ENCODE measurements at places on chromosomes 12 and 14.

- no peak for DNase-seq
Observed at GRCh38 chr12:31745242-31745641, 16.4 kb upstream of the AMN1 start.

DNA sequence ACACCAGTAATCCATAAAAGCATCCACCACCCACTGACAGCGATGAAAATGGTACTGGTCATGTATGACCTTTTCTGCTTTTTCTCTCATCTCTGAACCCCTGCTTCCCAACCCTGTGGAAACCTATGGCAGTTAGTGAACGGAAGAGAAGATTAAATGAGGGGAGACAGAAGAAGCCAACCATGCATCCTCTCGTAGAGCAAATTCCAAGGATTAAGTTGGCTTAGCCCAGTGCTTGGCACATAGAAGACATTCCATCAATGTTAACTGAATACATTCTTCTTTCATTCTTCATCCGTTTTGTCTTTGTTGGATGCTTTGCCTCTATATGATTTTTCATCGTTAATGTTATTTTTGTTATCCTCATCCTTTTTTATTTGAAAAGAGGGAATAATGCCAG lies 339.7 kb upstream of the FLRT2 start:
- DNase-seq, result no peak

GRCh38 chr14:99004112-99004511 lies 267.9 kb downstream of the BCL11B start:
- no peak for DNase-seq

- DNase-seq, result no peak
Observed at GRCh38 chr14:48710133-48710532, 876.0 kb downstream of the RPS29 start.

DNA sequence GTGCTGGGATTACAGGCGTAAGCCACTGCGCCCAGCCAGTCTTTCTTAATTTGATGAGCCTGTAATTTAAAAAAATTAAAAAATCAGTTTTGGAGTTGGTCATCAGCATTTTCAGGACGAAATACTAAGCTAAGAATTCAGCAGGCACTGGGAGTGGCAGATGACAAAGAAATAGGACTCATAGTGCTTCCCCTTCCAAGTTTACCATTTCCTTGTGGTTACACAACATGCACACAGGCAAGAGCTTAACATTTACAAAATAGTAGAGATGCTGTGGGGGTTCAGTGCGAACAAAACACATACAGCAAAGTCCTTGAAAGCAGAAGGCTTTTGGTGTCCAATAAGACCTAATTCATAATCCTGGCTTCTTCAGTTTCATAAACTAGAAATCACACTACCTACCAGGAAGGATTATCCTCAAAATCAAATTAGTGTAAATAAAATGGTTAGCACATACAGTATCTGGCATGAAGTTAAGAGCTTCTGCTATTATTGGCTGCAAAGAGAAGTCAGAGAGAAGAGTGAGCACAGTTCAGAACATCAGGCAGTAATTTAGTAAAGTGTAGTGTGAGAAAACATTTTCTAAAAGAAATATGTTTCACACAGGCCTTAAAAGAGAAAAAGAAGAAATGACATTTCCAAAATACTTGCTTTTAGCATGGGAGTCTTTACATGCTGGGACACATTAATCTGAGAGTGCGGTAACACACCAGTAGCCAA lies 22.2 kb upstream of the KIF21A start:
- no peak for DNase-seq

DNA sequence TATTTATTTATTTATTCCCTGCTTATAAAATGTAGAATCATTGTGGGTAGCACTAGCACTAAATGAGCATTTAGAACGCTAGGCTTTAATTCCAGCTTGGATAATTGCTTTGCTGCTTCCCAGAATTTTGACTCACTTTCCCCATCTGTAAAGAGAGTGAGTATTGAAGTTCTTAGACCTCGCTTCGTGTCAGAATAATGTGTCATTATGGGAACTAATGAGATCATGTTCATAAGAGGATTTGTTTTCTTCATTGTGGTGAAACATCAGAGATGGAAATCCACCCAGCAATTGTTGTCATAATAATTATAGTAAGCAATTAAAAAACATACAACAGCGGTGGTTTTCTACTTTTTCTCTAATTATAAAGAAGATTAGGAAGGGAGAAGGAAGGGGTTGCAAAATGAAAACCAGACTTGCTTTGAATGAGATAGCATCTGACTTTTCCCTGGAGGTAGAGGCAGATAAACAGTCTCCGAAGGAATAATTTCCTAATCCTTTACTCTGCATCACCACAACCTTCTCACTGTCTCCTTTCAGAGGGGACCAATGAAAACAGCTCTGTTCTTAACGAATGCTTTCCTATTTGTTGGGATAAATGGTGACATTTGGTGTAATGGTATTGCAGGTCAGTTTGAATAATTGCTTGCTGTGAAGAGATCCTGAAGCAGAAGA lies 86.8 kb upstream of the ARHGAP5 start:
- no peak for DNase-seq

- no peak for DNase-seq
Observed at GRCh38 chr14:75168586-75169335, 7.7 kb downstream of the TMED10 start.

DNA sequence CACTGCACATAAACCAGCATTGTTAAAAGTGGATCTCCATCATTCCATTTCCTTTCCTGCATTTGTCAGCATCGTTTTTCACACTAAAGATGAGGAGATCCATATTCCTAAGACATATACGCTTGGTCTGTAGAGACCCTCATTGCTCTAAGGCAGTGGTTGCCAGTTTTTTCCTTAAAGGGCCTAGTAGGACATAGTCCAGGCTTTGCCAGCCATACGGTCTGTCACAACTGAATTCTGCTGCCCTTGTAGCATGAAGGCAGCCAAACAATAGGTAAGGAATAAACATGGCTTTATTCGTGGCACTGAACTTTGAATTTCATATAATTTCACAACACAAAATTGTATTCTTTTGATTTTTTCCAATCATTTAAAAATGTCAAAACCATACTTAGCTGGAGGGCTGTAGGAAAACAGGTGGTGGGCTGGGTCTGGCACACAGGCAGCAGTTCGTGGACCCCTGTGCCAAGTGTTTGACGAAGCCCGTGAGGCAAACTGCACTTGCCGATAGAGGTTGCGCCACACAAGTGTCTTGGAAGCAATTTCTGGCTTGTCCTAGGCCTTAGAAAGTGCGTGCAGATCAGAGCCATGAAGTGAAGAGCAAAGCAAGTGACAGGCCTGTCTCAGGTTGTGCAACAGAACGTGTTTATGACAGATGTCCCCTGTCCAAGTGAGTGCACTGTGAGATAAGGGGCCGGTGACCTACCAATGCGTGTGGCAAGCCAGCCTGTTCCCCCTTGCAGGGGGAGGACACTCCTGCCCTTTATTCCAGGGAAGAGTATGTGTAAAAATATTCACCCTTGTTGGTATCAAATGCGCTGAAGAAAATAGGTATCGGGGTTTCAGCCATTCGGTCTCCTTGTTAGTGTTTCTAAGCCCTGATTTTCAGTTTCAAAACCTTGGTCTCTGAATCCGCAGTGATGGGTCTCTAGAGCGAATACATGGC lies 916 bp upstream of the CHPT1 start:
- no peak for DNase-seq

DNA sequence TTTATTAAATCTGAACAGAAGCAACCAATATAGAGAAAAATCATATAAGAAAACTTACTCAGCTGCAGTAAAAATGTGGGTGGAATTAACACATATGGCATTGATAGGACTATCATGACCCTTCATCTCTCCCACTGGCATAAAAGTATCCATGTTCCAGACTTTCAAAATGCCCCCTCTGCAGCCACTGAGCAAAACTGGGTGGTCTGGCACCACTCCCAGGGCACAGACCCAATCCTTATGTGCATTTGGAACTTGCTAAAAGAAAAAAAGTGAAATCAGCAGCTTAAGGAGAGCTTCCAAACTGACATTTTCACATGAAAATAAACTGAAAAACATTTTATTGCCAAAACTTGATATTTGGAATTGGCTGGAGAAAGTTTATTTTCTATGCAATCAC lies 141.5 kb downstream of the KIF21A start:
- DNase-seq, result no peak

DNA sequence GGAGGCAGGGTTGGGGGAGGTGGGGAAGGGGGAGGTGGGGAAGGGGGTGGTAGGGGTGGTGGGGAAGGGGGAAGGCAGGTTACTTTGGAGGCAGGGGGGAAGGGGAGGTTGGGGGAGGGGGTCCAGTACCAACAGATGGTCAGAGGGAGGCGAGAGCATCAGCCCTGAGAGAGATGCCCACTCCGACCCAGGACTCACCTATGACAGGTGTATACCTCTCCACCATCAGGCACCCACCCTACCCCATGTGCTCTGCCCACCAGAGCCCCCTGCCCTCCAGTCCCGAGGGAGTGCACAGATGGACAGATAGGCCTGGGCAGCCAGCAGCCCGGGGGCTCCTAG lies 18.6 kb downstream of the JAG2 start:
- no peak for DNase-seq

DNA sequence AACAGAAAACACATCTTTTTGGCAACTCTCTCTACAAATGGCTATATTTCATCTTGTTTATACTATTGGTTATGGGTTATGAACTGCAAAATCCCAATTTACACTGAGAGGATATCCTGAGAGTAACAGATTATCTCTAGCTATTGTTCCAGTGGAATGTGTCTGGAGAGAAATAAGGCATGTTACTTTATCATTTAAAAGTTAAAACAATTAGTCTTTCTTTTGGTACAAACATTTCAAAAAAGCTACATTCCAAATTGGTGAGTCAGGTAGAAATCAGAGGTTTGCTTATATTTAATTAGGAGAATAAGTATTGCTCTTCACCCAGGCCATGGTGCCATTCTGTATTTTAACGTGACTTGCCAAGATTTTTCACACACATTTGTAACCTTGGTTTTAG lies 411.6 kb downstream of the CCER1 start:
- DNase-seq, result no peak

DNA sequence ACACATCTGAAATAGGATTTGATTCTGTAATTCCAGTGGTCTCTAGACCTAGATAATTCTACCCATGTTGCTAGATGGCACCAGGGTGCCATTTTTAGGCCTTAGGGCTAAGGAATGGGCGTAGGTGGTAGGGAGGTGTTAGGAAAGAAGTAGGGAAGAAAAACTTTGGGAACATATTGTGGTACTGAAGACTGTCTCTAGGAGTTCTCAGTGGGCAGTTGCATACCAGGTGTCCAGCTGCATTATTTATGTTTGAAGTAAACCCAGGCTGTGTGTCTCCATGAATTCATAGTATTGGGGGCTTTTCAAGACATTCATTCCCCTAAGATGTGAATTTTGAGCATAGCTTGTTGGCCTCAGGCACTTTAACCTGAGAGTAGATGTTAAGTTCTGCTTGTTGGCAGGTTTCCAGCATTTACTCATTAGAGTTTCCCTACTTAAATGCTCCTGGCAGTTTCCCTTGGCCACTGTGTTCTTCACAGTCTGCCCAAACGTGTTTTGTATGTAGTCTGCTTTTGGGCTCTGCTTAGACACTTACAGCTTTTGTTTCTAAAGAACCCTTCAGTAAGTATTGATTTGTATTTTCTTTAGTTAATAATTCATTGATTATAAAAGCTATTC lies 31.5 kb upstream of the CCT2 start:
- DNase-seq, result no peak

DNA sequence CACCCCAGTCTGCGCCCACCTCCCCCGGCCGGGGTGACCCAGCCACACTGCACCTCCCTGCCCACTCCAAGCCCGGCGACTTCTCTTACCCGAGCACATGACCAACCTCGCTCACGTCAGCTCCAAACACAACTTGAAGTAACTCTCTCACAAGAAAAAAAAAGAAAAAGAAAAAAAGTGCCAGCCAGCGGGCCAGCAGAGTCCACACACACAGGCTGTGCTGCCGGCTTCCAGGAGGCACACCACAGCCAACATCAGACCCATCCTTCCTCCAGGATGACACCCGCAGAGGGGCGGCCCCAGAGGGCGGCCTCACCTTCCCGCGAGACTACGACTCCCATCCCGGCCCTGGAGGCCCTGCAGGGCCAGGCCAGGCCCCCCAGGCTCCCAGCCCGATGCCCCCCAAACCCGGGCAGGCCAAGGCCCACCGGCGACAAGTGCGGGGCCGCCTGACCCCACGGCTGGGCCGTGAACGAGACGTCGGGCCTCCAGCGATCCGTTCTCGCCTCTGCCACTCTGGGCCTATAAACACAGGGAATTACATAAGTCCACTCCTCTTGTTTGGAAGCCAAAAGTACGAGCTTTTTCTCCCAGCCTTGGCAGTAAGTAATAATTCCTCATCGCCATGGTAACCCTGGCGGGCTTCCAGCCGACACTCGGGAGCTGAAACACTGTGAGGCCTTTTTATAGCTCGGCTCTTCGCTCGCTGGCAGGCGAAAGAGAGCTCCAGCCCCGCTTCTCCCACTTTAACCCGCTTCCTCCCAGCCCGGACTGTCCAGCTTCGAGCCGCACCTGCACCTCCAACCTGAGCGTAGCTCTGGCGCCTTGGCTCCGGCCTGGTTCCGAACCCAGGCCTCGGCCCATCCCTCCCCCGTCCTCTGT lies 49.1 kb downstream of the NCOR2 start:
- DNase-seq, result no peak

DNA sequence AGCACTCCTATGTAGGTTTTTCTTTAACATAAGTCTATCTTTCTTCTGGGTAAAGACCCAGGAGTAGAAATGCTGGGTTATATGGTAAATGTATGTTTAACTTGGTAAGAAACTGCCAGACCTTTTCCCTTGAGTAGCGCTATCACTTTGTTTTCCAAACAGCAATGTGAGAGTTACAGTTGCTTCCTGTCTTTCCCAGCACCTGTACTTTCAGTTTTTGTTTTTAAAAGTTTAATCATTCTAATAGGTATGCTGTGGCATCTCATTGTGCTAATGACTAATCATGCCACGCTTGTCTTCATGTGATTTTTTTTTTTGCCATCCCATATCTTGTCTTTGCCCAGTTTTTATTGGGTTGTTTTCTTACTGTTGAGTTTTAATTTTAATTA lies 28.1 kb downstream of the GIT2 start:
- DNase-seq, result no peak

GRCh38 chr12:110353211-110353965 lies 50.1 kb downstream of the ANAPC7 start:
- DNase-seq, result no peak

DNA sequence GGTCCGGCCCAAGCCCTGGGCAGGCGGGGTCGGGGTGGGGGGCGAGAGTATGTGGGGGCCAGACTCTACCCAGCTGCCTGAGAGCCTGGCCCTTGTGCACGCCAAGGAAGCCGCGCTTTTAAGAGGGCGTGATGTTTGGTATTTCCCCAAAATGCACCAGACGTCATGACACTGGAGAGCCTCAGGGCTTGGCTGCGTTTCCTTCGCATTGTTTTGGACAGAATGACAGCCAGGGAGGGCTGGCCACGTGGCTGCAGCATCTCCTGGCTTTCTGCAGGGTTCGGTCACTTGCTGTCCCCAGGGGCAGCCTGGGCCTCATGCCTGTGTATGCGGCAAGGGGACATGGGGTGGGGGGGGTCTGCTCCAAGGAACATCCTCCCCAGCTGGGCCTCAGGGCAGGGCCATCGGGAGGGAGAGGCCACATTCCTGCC lies 16.1 kb upstream of the NUDT14 start:
- no peak for DNase-seq

DNA sequence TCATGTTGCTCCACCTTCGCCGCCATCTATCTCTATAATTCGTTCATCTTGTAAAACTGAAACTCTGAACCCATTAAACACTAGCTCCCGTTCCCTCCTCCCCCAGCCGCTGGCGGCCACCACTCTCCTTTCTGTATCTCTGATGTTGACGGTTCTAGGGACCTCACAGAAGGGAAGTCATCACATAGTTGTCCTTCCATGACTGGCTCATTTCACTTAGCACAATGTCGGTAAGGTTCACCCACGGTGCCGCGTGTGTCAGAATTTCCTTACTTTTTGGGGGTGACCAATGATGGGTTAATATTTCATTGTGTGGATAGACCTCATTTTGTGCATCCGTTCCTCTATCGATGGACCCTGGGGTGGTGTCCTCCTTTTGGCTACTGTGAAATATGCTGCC lies 2.0 kb upstream of the CACNA2D4 start:
- DNase-seq, result no peak

Measured in activated gamma-delta T cell treated with anti-CD3 and anti-CD28 coated beads, Interleukin-2, amount 50 U/mL, for 16 hours (primary cell).